ENCODE measurements at places on chromosomes 5 and 9.

DNA sequence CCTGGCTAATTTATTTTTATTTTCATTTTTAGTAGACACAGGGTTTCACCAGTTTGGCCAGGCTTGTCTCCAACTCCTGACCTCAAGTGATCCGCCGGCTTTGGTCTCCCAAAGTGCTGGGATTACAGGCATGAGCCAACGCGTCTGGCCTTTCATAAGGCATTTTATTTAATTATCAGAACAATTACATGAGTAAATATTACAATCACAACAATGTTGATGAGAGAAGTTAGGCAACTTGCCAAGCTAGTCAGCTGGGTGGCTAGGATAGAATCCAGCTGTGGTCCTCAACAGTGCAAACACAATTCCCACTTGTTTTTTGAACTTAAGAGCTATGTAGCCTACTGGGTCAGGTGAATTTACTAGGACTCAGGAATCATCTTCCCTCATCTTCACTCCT, 22.0 kb downstream of the C9orf57 start:
- DNase-seq, result no peak

DNA sequence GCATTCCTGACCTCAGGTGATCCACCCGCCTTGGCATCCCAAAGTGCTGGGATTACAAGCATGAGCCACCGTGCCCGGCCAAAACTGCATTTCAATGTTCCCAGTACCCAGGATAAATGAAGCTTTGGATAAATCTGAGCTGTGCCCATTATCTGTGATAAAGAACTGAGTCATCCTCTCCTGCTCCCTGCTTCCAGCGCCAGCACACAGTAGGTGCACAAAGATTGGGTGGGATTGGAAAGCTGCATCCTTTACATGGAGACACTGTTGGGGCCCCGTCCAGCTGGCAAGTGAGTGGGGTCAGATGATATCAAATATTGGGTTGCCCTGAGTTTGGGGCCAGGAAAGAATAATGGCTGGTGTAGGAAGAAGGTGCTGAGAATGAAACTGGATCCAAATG, 17.4 kb downstream of the SH2D3C start:
- no peak for DNase-seq

DNA sequence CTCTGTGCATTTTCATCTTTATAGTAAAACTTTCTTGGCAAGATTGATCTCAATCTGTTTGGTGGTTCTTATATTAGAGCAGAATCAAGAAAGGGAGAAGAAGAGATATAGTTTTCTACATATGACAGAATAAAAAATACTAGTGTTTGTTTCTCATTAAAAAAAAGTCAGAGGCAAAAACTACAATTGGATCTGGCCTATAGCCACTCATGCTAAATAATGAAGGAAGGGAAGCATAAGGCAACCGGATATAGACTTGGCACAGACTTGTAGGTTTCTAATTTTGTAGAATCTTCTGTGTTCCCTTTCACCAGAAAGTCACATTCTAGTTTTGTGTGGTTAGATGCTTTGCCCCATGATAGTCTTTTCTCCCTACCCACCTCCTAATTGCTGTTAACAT, 306.2 kb downstream of the PIK3R1 start:
- no peak for DNase-seq

DNA sequence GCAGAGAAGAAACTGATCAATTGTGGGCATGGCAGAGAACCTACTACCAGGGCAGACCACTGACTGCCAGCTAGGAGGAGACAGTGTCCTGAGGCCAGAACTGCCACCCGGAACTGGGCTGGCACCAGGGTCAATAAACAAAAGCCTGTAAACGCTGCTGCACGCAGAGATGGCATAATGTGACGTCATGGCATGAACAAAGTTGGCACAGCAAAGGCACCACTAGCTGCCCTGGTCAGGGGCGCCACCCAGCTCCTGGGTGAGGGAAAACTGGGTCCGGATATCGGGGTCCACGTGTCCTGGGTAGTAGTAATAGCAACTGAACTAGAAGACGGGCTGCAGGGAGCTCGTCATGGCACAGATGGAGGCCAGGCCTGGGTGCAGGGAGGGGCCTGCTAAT, 32.1 kb downstream of the DYNC2I2 start:
- DNase-seq, result no peak

GRCh38 chr5:39185761-39186160, 33.6 kb downstream of the FYB1 start:
- no peak for DNase-seq

DNA sequence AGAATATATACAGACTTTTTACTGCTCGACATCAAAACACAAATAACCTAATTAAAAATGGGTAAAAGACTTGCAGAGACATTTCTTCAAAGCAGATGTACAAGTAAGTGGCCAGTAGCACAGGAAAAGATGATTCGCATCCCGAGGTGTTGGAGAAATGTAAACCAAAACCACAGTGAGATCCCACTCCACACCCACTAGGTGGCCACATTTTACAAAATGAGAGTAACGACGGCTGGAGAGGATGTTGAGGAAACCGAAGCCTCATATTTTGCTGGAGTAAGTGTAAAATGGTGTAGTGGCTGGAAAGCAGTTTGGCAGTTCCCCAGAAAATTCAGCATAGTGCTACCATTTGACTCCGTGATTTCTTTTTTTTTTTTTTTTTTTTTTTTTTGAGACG, 21.3 kb upstream of the GBGT1 start:
- no peak for DNase-seq

GRCh38 chr5:172453986-172454357, 353 bp downstream of the SH3PXD2B start:
- no peak for DNase-seq

GRCh38 chr9:94178927-94179326, 80.2 kb upstream of the ZNF169 start:
- DNase-seq, result no peak

DNA sequence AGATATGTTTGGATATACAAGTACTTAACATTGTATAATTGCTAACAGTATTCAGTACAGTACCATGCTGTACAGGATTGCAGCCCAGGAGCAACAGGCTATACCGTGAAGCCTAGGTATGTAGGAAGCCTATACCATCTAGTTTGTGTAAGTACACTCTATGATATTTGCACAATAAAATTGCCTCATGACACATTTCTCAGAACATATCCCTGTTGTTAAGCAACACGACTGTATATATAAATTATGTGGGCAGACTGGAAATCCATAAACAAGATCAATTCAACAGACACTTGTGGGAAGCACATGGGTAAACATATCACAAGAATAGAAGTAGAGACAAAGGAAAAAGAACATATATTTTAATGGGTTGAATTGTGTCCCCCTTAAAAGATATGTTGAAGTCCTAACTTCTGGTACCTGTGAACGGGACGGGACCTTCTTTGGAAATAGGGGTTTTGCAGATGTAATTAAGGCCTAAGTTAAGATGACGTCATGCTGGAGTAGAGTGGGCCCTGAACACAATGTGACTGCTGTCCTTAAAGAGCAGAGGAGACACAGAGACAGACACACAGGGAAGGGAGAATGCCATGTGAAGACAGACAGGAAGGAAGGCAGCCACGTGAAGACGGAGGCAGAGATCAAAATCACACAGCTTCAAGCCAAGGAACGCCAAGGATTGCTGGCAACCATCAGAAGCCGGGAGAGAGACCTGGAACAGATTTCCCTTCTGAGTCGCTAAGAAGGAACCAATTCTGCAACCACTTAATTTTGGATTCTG, 76.3 kb downstream of the SCAI start:
- no peak for DNase-seq

DNA sequence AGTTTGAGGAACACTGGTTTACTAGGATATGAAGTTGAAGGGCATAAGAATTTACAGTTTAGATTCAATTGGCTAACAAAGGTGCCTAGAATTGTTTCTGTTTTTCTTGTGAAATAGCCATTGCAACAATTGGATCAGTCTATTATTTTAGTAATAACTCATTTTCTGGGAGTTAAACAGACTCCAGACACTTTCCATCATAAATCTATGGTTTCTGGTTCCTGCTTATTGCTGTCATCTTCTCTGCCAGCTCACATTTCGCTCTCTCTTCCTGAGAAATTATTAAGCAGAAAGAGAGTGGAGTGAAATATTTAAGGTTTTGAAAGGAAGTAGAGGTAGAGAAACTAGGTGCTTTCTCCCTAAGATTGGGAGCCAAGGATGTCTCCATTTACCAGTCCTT, 165.1 kb upstream of the PRR16 start:
- DNase-seq, result no peak

GRCh38 chr5:173456181-173456580, 128.0 kb upstream of the STC2 start:
- DNase-seq, result no peak

GRCh38 chr5:1779021-1779680, 20.5 kb downstream of the MRPL36 start:
- DNase-seq, result no peak

DNA sequence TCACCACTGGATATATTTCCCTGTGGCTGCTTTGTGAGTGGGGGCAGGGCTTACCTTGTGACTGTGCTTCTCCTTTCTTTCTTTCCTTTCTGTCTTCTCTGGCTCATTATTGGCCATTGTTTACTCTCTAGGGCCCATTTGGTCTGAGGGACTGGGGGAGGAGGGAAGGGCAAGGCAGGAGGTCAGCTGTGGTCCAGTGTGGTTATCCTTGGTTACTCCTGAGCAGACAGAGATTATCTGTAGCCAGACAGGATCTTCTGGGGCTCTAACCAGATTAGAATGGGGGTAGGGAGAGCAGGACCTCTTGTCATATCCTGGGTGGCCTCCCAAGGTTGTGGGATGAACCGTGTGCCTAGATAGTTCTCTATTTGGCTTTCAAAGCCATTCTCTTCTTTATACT, 71.2 kb downstream of the ANKRD55 start:
- no peak for DNase-seq

DNA sequence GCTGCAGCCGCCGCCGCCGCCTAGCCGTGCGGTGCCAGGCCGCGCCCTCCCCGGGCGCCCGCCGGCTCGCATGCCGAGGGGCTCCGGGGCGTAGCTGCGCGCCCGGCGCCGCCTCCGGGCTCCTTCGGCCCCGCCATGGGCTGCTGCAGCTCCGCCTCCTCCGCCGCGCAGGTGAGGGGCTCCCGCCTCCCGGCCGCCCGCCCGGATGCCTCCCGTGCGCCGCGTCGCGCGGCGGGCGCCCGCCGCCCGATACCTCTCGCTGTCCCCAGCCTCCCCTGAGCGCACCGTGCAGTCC, 230 bp downstream of the SLC44A1 start:
- DNase-seq, result no peak

- no peak for DNase-seq
Measured at GRCh38 chr5:1156033-1156753, 44.3 kb upstream of the SLC12A7 start.

DNA sequence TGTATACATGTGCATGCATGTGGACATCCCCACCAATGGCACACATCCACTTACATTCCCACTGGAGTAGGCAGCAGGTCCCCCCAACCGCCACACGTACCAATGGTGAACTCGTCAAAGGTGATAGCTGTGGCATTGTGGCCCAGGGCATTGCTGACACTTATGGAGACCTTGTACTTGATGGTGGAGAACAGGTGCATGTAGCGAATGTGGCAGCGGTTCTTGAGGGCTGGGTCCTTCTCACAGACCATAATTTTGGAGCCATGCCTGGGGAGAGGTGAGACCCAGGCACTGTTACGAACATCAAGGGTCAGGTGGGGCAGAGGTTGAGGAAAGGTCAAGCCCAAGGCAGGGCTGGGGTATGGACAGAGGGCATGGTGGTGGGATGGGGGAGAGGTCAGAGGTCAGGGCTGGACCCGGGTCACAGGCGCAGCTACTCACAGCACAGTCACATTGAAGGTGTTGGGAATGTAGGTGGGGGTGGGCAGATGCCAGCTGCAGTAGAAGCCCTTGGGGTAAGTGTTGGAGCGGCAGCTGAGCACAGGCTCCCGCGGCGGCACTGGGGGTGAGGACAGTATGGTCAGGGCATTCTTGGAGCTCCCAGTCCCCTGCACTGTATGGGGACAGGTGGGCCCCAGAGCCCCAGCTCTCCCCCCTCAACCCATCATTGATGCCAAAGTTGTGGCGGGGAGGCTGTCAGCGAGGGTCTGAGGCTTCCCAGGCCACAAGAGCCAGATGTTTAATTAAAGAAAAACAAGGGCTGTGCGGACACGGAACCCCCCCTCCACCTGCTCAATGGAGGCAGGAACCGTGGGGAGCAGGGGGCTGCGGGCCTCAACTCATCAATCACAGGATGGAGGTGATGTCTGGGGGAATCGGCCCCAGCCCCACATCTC, 31.9 kb downstream of the CNTFR start:
- no peak for DNase-seq

DNA sequence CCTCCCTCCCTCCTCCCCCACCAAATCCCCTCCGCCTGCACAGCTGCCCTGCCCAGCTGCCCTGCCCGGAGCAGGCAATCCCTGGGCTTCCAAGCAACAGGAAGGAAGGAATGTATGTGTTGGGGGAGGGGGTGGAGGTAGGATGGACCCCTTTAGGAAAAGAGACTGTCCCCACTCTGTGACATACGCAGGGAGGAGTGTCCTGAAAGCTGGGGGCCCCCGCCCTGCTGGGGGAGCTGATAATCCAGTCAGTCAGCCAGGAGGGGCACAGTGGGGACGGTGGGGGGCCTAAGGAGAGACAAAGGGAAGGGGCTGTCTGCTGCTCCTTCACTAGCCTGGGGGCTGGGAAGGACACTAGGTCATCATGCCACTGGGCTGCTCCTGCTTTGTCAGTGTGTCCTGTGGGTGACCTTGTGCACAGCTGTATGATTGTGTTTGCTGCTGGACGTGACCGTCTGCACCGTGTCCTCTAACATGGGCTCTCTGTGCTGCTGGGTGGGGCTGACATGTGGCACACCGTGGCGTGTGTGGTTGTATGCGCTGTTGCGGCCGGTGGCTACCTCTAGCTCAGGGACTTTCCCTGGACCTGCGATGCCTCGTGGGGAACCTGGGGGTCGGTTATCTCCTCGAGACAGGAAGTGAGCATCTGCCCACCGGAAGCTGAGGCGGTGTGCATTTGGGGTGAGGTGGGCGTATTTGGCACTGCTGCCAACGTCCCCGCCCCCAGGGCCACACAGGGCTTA, 3.0 kb downstream of the N4BP3 start:
- DNase-seq, result no peak

GRCh38 chr5:64147849-64148441, 17.7 kb upstream of the RNF180 start:
- DNase-seq, result no peak

DNA sequence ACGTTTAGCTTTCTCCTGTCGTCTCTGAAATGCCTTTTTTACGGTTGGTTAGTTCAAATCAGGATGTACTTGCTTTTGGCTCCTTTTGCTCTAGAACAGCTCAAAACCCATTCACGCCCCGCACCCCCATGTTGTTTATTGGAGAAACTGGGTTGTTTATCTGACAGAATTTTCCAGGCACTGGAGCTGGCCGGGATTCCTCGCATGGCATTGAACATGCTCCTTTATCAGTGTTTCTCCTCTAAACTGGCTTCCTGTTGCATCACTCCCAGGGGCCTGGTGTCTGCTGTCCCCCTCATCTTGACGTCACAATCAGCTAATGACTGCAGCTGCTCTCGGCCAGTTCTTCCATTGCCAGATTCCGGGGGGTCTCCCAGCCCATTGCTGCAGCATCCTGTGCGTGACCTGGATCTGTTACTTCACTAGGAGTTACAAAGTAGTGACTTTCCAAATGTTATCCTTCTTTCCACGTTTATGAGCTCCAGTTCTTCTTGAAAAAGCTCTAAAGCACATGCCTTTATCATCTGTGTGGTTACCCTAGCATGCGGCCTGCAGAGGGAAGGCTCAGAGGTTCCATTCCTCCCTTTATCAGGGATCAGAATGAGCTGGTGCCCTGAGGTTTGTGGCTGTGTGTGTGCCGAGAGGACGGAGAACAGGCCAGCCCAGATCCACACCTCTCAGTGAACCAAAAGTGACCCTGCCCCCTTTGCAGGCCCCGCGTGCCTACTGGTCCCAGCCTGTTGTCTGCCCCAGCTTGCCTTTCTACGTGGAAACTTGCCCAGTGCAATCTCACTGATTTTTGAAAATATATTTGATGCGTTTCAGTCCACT, 27.5 kb downstream of the FAM163B start:
- no peak for DNase-seq

Data from NCI-H1048 (cell line).